CD4-positive, alpha-beta T cell (primary cell): ENCODE measurements at places on chromosomes 5 and 9.

GRCh38 chr5:167752936-167753335 lies 538.5 kb upstream of the WWC1 start:
- no peak for DNase-seq

DNA sequence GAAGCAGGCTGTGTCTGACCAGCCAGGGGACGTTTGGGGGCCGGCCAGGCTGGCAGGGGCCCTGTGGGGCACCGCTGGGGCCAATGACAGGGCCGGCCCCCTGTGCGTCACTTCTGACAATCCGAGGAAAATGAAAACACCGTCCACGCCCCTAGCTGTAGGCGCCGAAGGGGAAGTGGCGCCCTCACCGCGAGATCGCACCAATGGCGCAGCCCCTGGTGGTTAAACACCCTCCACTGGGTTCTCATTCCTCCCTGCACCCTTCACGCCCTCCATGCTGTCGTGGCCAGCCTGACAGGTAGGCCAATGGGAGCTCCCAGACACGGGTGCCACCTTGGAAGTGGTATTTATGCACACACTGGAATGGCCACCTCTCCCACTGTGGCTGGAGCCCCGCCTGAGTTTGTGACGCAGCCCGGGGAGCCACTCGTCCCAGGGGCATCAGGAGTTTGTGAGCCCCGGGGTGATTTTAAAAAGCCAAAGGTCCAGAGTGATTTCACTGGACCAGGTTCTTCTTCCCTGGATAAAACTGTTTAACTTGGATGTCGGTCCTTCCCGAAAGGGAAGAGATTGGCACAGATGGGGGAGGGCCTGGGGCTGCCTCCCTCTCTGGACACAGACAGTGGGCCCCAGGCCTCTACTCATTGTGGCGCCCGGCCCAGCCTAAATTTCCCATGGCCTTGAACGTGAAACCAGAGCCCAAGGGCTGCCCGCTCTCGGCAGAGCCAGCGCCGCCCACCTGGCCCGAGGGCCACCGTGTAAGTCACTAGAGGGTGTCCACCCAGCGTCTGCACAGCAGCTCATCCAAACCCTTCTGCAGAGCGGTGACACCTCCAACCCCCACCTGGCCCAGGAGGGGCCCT lies 49.7 kb downstream of the NKD2 start:
- no peak for DNase-seq

DNA sequence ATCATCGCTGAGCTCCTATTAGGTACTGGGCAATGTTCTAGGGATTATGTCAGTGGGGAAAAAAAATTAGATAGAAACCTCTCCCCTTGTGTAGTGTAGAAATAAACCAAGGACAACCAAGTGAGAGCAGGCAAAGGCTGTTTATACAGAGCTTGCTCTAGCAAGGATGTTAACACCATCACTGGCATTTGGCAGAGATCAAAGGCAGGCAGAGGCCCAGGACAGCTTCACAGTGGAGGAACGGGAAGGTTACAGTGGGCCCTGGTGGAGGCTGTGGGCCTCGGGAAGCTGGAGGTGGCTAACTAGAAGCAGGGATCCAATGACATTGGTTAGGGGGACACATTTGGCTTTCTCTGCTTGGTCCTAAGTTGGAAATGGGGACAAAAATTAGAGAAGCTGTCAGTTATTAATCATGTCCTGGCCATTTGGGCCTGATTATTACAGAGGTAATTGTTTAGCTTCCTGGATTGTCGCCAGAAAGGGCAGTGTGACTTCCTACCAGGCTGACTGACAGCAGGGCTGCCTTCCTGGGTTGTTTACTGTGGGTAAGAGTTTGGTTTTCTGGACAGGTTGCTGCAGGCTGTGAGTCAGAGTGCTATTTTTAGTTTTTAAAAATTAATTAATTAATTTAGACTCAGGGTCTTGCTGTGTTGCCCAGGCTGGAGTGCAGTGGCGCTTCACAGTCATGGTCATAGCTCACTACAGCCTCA lies 259.3 kb downstream of the ROR2 start:
- no peak for DNase-seq

- no peak for DNase-seq
These were observed 135.4 kb downstream of the ALDH1A1 start for GRCh38 chr9:72817413-72817812.

DNA sequence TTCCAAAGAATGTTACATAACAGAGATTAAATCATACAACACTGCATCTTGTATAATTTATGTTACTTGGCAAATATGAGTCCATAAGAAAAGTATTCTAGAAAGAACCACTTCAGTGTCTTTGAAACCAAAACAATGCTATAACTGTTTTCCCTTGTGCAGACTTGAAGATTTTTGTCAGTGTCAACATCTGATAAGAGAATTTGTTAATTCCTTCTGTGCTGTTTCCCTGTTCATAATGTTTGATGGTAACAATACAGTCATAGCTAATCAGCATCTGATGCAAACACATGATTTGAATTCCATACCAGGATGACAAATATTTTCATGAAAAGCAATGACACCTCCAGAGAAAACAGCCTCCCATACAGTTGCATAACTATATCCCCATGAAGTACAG lies 306.8 kb downstream of the SEMA5A start:
- DNase-seq = no peak

DNA sequence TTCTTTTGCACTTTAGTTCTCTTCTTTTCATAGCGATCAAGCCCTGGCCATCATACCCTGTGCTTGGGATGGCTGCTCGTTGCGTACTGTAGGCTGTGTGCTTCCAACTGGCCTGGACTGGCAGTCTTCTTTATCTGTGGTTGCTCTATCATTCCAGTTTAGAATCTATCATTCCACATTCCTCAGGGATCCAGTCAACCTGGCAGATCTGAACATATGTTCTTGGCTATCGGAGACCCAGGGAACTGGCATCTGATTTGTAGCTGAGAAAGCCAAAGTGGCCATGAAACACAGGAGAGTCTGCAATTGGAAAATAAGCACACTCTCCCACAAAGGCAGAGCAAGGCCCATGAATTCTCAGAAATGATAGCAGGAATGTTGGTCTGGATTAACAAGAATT lies 22.6 kb upstream of the SLC46A2 start:
- no peak for DNase-seq

- no peak for DNase-seq
These were observed 40.6 kb downstream of the EXOC3 start for GRCh38 chr5:483434-484140.

- no peak for DNase-seq
These were observed 82.4 kb downstream of the NNT start for GRCh38 chr5:43685252-43685950.

GRCh38 chr5:148805326-148806290 lies 20.8 kb upstream of the ADRB2 start:
- DNase-seq = no peak

- DNase-seq = peak; percentile 18
These were observed 663 bp upstream of the SMIM27 start for GRCh38 chr9:32551276-32552051.

DNA sequence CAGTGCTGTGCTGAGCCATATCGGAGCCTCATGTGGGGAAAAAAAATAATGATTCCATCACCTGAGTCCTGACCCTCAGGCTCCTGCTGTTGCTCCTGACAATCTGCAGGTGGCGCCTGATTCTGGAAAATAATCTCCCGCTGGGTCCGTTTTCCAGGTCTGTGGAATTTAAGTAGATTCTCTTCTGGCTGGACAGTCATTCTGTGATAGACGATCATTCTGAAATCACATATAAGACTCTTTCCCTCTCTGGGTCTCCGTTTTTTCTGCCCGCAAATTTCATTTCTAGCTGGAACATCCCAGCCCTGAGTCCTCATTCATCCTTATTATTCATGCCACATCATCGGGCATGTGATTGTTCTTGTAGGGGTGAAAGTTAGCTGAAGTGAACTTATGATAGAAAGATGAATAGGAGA lies 22.1 kb upstream of the STXBP1 start:
- DNase-seq = no peak

GRCh38 chr5:117295941-117296340 lies 721.3 kb upstream of the SEMA6A start:
- DNase-seq = no peak

- DNase-seq = no peak
These were observed 260.1 kb upstream of the RGMB start for GRCh38 chr5:98513380-98513779.

DNA sequence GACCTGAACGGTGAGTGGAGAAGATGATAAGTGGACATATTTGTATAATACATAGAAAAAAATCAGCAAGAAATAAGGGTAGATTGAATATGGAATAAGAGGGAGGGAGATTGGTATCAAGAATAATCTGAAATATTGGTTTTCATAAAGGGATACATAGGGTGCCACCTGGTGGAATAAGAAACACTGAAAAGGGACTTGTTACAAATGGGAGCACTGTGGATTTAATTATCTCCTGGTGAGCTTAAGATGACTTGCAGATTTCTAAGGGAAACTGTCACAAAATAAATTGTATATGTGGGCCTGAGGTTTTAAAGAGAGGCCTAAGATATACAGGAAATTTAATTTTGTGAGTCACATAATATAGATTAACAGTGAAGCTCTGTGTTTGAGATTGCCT lies 1403.5 kb upstream of the CDH18 start:
- DNase-seq = no peak

DNA sequence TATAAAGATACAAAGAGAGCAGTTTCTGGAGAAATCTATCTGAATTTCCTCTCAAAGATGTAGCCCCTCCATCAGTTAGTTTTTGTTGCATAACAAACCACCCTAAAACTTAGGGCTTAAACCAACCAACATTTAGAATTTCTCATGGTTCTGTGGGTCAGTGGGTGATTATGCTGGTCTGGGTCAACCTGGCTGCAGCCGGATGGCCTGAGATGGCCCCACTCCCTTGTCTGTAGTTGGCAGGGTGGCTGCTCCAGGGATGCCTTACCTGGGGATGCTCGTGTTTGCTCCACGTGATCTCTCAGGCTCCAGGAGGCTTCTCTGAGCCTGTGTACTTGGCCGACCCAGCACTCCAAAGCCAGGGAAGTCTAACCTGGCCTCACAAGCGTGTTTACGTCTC lies 139.3 kb downstream of the MVB12B start:
- no peak for DNase-seq

GRCh38 chr5:101532430-101532829 lies 629.3 kb upstream of the ST8SIA4 start:
- DNase-seq = no peak

GRCh38 chr9:76619640-76620039 lies 144.6 kb upstream of the PCA3 start:
- no peak for DNase-seq

GRCh38 chr9:133627341-133627740 lies 8.8 kb upstream of the DBH start:
- DNase-seq = no peak

- no peak for DNase-seq
These were observed 85.5 kb downstream of the ADGRV1 start for GRCh38 chr5:90644132-90644531.

- DNase-seq = peak; percentile 21
These were observed 616 bp downstream of the ABL1 start for GRCh38 chr9:130835441-130836298.

GRCh38 chr9:132702254-132702653 lies 32.0 kb downstream of the GTF3C4 start:
- DNase-seq = no peak

- no peak for DNase-seq
These were observed 32.6 kb downstream of the CSNK1A1 start for GRCh38 chr5:149518620-149519019.

GRCh38 chr5:126917918-126918614 lies 112.3 kb downstream of the MARCHF3 start:
- DNase-seq = no peak

DNA sequence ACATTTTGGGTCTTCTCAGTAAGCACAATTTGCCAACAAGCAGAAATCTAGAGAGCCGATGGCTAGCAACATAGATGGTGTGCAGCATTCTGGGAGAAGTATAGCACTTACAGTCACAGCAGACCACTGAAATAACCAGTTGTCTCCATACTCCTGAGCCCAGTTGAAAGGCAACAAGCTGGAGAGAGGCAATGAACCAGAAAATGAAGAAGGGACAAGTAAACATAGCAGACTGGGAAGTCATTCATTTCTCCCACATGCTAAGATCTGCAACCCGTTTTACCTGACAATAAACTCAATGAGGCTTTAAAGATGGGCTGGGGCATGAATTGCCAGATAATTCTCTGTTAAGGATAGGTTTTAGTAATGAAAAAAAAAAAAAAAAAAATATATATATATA lies 575.6 kb upstream of the GRAMD2B start:
- no peak for DNase-seq

- DNase-seq = no peak
These were observed 173.5 kb upstream of the ZNF608 start for GRCh38 chr5:124919747-124920525.

DNA sequence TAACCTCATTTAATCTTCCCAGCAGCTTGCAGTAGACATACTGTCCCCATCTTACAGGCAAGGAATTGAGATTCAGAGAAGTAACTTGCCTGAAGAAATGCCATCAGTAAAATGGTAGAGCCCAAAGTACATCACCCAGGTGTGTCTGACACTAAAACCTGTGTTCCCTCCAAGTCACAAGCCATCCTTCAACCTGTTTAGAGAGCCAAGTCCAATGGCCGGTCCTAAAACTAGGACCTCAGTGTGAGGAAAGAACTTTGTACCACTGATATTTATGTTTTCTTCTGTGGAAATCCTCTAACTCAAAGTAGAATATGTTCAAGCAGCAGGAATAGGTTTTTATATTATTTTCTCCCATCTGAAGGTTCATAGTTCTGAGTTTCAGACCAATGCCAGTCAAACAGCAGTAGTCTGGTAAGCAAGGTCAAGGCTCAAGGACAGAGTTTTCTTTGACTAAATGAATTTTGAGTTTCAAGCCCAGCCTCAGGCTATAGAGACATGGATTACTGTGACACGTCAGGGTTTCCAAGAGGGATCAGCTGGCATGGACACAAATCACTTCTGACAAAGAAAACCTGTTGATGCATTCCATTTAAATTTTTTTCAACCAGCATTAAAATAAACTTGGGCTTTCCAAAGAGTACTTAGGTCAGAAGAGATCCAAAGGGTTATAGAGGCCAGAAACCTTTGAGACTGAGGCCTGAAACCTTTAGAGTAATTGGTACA lies 80.9 kb upstream of the PLPP6 start:
- no peak for DNase-seq

GRCh38 chr9:3478549-3478953 lies 47.2 kb downstream of the RFX3 start:
- DNase-seq = no peak

DNA sequence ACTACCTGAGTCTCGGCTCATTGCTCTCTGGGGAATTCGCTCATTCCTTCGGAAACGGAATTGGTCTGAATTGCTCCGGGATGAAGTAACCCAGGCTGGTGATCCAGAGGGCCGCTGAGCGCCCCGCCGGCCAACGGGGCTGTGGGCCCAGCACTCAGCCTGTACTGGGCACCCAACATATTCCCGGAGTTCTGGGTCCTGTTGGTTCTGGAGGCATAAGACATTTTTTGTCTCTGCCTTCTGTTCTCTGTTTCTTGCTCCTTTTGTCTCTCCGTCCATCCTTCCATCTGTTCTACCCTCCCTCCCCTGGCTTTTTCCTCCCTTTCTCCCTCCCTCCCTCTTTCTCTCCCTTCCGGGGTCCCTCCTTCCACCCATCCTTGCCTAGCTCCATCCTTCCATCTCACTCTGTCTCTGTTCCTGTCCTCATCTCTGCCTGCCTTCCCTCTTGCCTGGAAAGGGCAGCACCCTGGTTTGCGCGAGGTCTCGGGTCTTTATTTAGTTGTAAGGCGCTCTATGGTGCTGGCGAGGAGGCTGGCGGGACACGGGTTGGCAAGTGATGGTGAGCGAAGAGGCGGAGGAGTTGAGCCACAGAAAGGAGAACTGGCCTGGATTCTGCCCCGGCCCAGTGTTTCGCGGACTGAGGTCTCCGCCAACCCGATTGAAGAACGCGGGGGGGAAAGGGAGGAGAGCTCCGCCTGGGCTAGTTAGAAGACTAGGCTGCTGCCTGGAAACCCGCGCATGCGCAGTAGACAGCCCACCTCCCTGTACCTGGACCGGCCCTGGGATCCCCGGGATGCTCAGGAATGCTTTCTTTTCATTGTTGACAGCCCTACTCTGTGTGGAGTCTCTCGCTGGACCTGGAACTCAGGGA lies 1468.0 kb downstream of the FOXD4L5 start:
- DNase-seq = peak; percentile 49
